ENCODE measurements at places on chromosomes 1 and 21.

- no peak for DNase-seq
Observed at GRCh38 chr1:227265891-227266290, 52.4 kb downstream of the CDC42BPA start.

DNA sequence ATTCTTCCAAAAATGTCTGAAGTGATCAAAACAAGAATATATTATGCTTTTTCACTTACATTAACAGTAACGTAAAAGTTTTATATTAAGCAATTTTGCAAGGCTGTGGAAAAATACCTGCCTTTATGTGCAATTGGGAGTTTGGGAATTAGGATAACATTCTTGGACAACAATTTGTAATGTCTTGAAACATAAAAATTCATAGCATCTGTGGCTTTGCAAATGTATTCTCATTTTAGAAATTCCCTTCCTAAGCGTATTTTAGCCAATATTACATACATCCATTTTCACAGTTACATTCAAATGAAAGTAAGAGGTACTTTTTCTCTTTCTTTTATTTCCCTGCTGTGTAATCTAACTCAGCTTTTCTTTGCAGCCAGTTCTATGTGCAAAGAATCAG lies 13.4 kb upstream of the CFH start:
- no peak for DNase-seq

GRCh38 chr21:43287111-43287760 lies 118.4 kb downstream of the CRYAA start:
- DNase-seq = no peak

GRCh38 chr1:161725908-161726472 lies 4.6 kb downstream of the FCRLB start:
- DNase-seq = peak; percentile 33

DNA sequence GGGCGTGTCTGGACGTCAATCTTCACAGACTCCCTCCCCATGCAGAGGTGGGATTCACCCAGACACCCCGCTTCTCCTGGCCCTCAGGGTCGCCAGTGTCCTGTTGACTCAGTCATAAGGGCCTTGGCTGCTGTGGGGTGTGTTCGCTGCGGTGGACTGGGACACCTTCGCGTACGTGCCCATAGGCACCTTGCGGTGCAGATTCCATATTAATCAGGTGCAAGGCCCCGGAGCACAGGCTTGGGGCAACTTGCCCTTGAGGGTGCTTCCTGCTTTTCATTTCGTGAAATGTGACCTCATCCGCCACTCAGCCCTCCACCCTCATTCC lies 398 bp upstream of the SLC30A10 start:
- DNase-seq = no peak

- peak; percentile 31 for DNase-seq
Observed at GRCh38 chr1:32989160-32990050, 24.8 kb upstream of the RNF19B start.

- DNase-seq = no peak
Observed at GRCh38 chr1:59767119-59767518, 47.6 kb upstream of the HOOK1 start.

DNA sequence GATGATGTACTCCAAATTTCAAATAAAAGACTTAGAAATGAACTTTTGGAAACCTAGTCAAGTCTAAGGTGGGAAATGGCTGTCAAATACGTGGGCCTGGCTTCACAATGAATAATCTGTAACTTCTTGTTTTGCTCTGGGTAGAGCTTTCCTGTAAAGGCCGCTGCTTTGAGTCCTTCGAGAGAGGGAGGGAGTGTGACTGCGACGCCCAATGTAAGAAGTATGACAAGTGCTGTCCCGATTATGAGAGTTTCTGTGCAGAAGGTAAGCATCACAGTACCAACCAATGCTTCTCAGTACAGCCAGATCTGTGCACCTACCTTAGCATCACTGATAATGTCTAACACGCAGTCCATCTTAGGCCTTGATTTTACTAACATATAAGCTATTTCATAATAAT lies 73.6 kb downstream of the TPR start:
- no peak for DNase-seq

GRCh38 chr1:43868741-43869067 lies 64.9 kb upstream of the ARTN start:
- DNase-seq = peak; percentile 13

- no peak for DNase-seq
Observed at GRCh38 chr1:172456344-172456769, 12.5 kb upstream of the PIGC start.

- peak; percentile 45 for DNase-seq
Observed at GRCh38 chr21:44845418-44846223, 27.8 kb upstream of the SUMO3 start.

GRCh38 chr21:46489800-46490199 lies 31.1 kb downstream of the DIP2A start:
- DNase-seq = no peak

DNA sequence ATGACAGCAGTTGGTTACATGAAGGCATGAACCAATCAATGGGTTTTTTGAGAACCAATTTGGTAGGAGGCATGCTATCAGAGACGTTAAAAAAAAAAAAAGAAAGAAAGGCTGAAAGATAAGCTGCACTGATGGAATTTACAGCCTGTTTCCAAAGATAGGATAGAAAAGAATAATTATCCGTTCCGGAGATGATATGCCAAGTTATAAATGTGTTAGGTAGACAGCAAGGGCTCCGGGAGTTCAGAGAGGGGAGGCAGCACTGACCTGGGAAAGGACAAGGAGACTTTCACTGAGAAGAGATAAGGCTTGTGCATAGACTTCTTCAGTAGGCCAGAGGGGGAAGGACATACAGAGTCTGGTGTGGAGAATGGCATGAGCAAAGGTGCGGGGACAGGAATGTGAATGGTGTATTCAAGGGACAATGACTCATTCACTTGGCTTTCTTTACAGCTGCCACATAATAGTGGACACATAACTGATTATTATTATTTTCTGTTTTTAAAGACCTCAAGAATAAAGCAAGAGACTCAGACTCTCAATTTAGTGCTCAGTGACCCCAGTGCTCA lies 24.8 kb upstream of the ACBD6 start:
- DNase-seq = no peak

DNA sequence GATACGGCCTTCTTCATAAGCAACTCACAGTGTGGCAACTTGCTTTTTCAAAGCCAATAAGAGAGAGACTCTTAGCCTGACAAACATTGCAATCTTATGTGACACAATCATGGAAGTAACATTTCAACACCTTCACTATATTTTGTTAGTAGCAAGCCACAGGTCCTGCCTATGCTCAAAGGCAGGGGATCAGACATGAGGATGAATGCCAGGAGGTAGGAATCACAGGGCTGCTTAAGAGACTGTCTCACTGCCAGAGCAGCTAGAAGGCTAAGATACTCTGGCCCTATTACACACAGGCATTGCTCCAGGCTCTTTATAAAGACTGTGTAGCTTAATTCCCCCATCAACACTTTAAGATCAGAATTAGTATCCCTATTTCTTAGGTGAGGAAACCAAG lies 236.2 kb upstream of the KAZN start:
- DNase-seq = no peak

DNA sequence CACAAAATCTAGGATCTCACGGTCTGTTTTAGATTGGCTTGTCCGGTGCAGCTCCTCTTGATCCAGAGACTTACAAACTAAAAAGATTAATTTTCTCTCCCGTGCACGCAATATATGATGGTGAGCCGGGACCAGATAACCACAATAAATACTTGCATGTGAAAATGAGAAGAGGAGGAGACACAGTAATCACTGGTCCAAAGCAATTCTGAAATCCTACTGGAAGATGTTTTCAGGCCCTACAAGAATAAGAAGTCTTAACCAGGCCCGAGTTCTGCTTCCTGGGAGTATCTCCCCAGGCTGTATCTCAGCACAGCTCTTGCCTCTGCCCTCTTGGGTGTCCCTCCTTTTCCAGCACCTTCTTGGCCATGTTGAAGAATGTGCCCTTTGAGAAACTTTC lies 1.0 kb upstream of the WDR4 start:
- DNase-seq = no peak

DNA sequence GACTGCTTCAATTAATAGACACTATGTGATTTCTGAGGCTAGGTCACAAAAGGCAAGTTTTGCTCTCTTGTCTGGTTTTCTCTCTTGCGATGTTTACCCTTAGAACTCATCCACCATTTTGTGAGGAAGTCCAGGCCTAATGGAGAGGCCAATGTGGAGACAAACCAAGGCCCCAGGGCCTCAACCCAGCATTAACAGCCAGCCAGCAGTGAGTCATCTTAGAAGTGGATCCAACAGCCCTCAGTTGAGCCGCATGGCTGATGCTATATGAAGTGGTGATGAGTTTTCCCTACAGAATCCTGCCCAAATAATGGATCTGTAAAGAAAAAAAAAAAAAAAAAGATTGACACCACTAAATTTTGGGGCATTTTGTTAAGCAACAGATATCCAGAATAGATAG lies 95.1 kb downstream of the DNTTIP2 start:
- DNase-seq = no peak

DNA sequence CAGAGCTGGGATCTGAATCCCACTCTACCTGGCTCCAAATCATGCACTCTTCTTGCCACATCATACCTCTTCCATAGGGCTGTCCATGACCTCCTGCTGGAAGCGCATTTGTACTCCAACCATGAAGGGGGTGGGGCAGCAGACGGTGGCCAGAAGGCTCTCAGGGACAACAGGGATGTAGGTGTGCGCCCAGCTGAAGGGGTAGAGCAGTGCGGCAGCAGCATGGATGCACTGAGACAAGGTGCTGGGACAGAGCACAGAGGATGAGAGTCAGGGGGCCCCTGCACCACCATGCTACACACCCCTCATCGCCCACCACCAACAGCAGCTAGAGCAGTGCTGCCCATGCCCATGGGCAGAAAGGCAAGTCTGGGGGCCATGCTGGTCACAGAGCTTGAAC lies 8.4 kb downstream of the DENND2D start:
- no peak for DNase-seq

- no peak for DNase-seq
Observed at GRCh38 chr1:209714338-209714737, 9.7 kb downstream of the HSD11B1 start.

- no peak for DNase-seq
Observed at GRCh38 chr1:157407917-157408525, 144.3 kb downstream of the FCRL5 start.

DNA sequence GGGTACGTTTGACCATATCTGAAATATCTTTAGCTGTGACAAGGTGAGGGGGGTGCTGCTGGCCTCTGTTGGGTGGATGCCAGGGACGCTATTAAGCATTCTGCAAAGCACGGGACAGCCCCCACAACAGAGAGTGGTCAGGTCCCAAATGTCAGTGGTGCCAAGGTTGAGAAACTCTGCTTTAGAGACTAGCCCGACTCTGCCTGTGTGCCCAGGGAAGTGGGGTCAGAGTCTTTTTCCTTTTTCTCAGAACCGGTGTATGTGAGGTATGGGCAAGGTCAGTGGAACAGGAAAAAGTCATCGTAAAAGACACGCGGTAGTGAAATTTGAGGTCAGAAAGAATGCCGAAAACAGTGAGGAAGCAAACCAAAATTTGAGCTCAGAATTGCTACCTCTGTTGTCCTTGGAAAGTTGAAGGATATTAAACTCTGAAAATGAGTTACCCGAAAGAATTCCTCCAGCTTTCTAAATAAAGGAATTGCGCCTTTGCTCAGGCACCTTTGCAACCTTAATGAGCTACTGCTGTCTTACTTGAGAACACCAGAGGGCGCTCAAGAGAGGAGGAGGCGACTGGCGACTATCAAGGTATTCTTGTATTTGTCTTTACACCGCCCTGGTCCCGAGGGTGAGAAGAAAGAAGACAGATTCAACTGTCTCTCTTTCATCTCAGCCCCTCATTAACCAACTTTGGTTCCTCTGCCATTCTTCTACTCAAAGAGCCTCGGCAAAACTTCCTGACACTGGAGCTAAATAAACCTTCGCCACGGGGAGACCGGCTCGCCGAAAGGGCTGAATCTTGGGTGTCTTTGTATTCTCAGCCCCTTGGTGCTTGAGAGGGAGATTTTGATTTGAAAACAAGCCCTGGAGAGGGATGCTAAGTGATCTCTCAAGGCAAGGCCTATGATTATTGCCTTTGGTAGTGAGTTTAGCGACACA lies 85.4 kb upstream of the OLIG2 start:
- peak; percentile 51 for DNase-seq

DNA sequence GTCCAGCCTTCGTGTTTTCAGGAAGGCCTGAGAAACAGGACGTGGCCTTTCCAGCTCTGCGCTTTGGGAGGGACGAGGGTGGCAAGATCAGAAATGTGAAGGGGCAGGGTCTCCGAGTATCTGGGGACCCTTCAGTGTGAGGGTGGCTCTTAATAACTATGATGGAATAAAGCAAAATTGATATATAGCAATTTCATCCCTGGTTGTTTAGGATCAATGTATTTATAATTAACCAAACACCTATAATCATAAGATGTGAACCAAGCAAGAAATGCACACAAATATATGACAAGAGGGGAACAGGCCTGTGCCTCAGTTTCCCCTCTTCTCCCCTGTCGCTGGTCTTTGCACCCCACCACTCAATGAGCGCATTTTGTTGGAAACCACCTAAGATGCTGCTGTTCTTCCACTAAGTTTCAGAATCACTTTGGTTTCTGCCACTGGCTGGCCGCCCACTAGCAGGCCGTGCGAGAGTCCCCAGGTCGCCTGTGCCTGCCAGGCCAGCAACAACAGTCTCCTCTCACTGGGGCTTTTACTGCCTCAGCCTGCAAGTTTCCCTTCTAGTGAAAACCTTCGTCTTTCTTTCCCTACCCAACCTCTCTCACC lies 36.6 kb downstream of the UBASH3A start:
- no peak for DNase-seq

DNA sequence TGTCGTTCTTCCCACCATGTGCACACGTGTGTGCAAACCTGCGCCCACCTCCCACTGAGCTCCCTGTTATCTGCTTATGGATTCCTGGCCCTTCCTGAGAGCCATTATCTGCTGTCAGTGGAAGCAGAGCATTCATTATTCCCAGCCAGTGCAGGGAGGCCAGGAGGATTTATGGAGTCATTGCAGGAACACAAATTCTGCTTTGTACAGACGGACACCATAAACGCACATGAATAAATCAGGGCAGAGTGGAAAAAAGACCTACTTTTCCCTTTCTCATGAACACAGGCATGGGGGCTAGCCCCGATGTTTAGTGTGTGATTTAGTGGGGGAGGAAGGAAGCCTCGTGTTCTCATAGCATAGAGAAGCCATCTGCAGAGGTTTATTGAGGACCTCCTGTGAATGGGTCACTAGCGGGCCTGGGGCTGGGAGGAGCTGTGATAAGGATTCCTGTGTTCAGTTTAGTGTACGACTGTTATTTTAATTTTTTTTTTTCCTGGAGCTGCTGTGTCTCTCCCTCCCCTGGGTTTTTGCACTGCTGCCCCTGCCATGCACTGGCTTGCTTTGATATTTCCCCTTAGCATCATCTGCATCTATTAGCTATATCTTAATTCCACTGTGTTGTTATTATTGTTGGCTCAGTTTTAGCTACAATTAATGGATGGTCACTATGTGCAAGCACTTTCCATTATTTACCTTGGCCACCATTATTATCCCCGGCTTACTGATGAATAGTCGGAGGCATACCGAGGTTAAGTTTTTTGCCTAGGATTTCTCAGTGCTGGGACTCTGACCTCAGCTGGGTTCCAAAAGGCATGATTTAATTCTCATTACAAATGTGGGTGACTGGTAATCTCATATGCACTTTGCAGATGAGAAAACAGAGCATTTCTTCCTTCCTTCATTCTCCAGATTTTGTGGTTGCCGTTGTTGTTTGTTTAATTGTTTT lies 33.0 kb downstream of the HUNK start:
- DNase-seq = no peak

- DNase-seq = no peak
Observed at GRCh38 chr1:30715886-30716285, 7.5 kb downstream of the MATN1 start.

Measured in body of pancreas (tissue), 4 donors.